ENCODE measurements at places on chromosomes 7 and 10.

DNA sequence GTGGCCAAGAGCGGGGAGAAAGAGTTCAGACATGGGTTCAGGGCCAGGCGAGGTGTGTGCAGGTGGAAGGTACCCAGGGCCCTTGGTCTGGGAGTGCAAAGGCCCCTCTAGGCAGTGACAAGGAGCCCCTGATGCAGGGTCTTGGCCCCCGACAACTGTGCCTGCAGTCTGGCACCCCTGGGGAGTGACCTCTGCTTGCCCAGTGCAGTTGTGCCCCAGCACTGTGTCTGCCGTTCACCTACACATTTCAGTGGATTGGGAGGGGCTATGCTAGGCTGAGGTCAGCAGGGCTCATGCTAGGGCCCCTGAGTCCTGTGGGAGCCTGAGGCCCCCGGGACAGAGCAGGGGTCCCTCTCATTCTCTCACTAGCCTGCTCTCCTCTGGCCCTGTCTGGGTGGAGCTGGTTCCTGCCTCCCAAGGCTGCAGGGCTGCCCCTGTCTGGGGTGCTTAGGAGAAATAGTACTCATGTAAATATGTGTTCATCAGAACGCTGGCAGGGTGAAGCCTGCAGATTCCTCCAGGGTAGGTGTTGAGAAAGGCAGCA, 550.4 kb downstream of the TCERG1L start:
- no peak for DNase-seq

DNA sequence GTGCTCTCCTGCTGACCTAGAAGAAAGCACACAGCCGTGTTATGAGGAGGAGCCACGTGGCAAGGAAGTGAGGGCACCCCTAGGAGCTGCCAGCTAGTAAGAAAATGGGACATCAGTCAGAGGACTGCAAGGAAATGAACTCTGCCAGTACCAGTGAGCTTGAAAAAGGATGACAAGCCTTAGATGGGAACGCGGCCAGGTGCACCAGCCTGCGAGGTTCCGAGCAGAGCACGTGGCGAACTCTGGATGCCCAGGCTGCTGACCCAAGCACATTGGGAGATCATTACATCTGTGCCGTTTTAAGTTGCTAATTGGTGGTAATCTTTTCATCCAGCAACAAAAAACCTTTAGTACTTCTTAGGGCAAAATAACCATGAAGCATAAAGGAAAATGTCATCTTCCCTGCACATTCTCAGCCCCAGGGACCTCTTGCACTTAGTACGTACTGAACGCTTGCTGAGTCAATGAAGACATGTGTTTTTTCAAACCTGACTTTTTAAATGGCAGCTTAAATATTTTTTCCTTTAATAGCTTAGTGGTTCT, 69.4 kb downstream of the AMZ1 start:
- no peak for DNase-seq

DNA sequence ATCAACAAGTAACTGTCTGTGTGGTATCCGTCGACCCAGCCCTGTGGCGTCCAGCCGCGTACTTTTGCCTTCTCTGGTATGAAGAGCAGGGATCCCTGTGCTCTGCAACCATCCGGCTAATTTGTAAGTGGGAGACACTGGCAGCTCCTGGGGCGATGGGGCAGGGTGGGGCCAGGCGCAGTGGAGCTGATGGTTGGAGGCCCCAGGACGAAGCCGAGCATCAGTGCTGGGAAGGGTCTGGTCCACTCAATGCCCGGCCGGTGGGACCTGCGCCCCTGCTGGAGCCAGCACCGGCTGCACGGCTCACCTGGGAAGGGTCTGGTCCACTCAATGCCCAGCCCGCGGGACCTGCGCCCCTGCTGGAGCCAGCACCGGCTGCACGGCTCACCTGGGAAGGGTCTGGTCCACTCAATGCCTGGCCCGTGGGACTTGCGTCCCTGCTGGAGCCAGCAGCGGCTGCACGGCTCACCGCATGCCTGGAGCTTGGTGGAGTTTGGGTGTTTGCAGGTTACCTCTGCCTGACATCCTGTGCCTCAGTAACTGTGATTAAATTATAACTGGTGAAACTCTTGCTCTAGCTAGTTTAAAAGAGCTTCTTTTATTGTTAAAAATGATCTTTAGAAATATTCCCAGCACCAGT, 96.1 kb downstream of the NKX6-2 start:
- DNase-seq: no peak

DNA sequence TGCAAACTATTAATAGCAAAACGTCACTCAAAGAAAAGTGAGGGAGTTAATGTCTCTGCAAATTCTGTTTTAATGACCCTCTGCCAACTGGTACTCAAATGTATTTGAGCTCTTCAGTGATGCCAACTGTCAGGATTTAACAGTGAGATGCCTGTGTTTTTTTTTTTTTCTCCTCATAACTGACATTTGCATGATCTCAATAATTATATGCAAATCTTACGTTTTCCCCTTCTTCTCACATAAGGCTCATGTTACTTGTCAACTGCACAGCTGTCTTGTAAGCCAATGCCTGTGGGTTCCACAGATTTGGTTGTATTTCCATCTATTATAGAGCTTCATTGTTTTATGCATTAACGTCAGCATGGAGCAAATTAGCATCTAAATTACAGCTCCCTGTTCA, 38.2 kb downstream of the PPP1R3A start:
- no peak for DNase-seq

DNA sequence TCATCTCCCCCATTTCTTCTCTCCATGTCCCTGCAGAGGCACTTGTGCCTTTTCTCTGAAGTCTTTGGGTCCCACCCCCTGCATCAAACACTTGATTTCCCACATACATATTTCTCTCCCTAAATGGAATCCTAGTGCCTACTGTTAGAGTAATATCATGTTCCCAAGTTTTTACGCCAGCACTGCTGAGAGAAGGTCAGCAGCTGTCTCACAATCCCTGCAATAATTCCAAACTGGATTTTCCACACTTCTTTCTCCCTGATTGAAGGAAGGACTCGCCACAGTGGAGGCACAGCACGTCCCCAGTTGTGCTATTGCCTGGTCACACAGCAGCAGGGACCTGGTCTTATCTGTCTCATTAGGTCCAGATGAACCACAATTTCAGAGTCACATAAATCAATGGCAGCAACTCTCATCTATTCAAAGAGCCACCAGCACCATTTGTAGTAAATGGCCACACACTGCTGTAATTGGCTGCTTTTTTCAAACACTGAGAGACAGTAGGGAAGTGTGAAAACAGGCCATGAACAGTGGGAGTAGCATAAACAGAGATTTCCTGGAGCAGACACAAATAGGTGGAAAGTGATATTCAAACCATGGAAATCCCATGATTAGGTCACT, 605.5 kb downstream of the XPNPEP1 start:
- no peak for DNase-seq

GRCh38 chr10:121610798-121611323, 12.6 kb upstream of the FGFR2 start:
- DNase-seq: no peak

- DNase-seq: no peak
Measured at GRCh38 chr10:91477236-91477635, 67.1 kb downstream of the HECTD2 start.

DNA sequence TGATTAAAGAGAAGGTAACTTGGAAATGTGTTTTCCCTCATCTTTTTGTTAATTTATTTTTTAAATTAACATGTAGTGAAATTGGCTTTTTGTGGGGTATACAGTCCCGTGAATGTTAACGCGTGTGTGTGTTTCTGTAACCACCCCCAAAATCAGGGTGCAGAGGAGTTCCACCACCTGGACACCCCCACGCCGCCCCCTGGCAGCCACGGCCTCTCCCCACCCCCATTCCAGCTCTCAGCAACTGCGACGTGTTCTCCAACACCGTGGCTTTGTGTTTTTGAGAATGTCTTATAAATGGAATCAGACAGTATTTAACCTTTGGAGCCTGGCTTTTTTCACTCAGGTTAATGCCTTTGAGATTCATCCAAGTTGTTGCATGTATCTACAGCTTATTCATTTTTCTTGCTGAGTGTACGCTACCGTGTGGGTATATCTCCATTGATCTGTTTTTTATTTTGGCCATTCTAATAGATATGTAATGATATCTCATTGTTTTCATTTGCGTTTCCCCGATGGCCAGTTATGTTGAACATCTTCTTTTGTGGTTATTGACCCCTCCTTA, 218.8 kb downstream of the EBF3 start:
- peak; percentile 89 for DNase-seq

DNA sequence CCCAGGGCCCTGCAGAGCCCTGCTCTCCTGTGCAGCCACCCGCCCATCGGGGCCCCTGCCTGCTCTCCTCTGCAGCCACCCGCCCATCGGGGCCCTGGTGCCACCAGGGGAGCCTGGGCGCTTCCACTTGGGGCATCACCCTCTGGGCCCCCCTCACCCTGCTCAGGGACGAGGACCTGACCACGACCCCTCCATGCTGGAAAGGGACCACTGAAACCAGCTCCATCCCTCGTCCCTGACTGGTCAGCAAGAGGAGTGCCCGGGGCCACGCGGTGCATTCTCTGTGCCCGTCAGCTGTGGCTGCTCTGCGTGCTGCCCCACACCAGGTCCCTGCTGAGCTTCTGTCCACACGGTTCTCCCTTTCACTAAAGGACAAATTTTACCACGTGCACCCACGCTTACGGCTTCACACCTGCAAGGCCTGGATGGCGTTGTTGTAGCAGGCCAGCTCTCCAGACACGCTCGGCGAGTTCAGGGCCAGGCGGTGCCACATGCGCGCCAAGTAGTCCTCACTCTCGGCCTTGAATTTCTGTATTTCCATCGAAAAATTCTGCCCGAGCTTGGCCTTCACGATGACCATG, 57.6 kb downstream of the CFAP46 start:
- DNase-seq: no peak

GRCh38 chr7:128191136-128191844, 49.8 kb upstream of the LEP start:
- DNase-seq: no peak

DNA sequence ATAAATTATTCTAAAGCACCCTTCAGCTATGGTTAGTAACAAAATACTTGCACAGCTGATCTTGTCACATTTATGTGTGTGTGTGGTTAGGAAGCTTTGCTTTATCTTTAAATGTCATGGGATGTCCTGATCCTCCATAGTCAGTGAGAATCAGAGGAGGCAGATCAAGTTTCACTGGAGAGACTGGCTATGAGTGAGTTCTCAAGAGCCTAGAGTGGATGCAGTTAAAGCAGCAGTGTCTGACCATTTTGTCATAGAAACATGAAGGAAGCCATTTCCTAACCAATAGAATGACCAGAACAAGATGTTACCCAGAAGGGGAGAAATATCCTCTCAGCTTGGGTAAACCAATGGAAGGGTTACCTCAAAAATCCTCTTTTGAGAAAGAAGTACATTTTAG, 207.2 kb upstream of the DKK1 start:
- no peak for DNase-seq

DNA sequence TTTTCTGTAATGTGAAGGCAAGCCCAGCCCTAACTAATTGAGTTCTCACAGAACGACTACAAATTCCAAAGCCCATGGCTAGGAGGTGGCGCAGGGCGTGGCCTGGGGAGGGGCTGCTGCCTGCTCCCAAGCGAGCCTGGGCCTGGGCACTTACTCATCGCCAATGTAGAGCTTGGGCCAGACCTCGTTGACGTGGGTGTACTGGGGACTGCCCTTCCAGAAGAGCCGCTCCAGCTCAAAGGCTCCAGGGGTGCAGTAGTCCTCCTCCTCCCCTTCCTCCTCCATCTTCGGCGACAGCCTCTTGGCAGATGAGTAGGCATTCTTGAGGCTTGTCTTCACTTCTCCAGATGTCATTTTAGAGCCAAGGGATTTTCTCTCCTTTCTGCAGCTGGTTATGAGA, 53.3 kb upstream of the SAMD8 start:
- DNase-seq: no peak

GRCh38 chr7:84953234-84953633, 233.6 kb downstream of the SEMA3D start:
- DNase-seq: no peak

GRCh38 chr7:75704928-75705327, 33.8 kb downstream of the HIP1 start:
- DNase-seq: no peak

DNA sequence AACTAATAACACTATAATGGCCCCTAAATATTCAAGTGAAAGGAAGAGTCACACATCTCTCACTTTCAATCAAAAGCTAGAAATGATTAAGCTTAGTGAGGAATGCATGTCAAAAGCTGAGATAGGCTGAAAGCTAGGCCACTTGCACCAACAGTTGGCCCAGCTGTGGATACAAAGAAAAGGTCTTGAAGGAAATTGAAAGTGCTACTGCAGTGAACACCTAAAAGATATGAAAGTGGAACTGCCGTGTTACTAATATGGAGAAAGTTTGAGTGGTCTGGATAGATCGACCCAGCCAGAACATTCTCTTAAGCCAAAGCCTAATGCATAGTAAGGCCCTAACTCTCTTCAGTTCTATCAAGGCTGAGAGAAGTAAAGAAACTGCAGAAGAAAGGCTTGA, 12.1 kb upstream of the SNX13 start:
- DNase-seq: no peak

DNA sequence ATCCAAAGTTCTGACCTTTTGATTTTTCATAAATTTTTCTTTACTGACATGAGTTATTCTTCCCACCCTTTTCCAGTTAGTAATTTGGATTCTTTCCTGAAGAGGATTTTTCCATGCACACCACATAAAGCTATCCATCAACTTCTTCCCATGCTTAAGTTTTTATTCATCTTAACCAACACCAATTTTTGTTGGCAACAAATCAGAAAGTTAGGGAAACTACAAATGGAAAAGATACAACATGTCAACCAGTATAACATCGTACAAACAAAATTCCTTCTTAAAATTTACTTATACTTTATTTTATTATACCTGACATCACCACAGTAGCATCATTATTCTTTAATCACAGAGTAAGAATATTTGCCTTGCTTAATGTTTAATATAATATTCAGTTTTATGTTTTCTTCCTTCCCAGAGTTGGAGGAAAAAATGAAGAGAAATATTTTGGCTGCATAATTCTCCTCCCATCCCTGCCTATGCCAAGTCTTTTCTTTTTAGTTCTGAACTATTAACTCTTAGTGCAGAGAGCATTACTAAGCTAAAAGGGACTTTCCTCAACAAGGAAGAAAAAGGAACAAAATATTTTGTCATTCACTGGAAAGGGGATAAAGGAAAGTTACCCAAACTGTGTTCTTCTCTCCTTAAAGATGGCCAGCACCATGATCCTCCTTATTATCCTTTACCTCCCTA, 67.5 kb upstream of the MEOX2 start:
- DNase-seq: no peak

DNA sequence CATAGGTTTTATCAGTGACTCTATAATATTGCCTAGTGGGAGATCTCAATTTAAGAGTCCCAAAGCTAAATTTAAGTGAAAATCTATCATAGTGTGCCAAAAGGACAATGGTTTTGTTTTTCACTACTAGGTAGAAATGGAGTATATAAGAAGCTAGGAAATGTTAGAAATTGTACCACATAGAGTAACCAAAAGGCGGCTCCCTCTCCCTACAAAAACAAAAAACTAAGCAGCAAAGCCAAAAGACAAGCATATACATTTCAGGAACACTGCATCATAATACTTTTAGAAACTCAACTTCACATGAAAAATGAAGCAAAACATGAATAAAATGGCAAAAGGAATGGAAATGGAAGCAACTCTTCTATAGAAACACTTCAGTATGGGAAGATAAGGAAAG, 271.6 kb downstream of the CACNA2D1 start:
- no peak for DNase-seq
